Activated CD8-positive, alpha-beta T cell treated with anti-CD3 and anti-CD28 coated beads for 36 hours (primary cell): ENCODE measurements at places on chromosomes 7 and 10.
A peak's percentile ranks its signal among the peaks of the same experiment; 100 is the strongest.

GRCh38 chr7:36154255-36155212 is 1.5 kb downstream of the EEPD1 start:
- no peak for DNase-seq

GRCh38 chr7:149060156-149060555 is 30.4 kb downstream of the ZNF786 start:
- DNase-seq: no peak

GRCh38 chr10:77164616-77165311 is 472.8 kb downstream of the KCNMA1 start:
- DNase-seq: no peak

DNA sequence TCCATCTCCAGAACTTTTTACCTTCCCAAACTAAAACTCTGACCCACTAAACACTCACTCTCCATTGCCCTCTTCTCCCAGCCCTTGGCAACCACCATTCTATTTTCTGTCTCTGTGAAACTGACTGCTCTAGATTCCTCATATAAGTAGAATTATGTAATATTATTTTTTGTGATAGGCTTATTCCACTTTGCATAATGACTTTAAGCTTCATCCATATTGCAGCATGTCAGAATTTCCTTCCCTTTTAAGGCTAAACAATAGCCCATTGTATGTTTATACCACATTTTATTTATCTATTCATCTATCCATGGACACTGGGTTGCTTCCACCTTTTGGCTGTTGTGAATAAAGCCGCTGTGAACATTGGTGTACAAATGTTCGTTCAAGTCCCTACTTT is 308.8 kb downstream of the RNLS start:
- no peak for DNase-seq

- DNase-seq: no peak
Observed at GRCh38 chr7:107043491-107043890, 1.0 kb upstream of the PRKAR2B start.

GRCh38 chr7:110590415-110590814 is 500.5 kb upstream of the LRRN3 start:
- DNase-seq: peak; percentile 33
